ENCODE measurements at places on chromosomes 1 and 21.
A peak's percentile ranks its signal among the peaks of the same experiment; 100 is the strongest.

DNA sequence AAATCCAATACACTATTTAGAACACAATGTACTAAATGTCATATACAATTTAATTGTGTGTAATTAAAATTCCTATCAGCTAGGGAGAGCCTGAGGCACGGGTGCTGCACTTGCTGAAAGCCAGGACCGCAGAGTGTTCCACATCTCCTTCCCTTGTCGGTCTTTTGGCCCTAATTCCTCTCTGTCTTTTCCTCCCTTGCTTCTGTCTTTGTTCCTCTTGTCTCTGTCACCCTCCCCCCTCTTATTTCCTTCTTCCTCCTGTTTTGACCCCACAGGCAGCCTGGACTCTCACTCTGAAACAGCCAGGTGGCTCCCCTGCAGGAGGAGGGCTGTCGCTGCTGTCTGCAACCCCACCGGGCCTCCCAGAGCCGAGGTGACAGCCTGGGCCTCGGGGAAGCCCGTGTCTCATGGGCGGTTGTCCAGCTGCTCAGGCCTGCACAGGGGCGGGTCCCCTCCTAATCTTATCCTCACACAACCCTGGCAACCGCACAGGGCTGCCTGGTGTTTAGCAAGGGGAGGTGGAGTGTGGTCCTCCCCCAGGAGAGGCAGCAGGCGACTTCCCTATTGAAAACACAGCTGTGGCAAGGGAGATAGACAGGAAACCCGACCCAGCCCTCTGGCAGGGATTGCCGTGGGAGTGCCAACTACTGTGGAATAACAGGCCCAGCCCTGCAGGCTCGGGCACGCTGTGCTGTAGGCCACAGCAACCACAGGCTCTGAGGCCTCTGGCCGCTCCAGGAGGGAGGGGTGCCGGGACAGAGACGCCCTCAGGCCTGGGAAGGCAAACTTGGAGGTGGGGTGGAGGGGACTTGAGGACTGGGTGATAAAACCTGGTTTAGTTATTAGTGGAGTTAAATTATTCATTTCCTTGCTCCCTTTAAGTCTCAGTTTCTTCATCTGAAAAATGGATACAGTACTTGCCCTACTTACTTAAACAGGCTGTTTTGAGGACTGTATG, 68.8 kb upstream of the WDR26 start:
- DNase-seq = peak; percentile 71

- DNase-seq = no peak
These were observed at the start of gene PCNX2 for GRCh38 chr1:233295237-233295974. Gene PCNX2, minus strand, starts transcription at chr1:233295725. Its CDS starts 247 bp downstream, at chr1:233295478.

GRCh38 chr1:96416701-96417444, 304.7 kb upstream of the PTBP2 start:
- DNase-seq = no peak

GRCh38 chr1:76759171-76759860, 108.0 kb upstream of the ST6GALNAC5 start:
- DNase-seq = no peak

DNA sequence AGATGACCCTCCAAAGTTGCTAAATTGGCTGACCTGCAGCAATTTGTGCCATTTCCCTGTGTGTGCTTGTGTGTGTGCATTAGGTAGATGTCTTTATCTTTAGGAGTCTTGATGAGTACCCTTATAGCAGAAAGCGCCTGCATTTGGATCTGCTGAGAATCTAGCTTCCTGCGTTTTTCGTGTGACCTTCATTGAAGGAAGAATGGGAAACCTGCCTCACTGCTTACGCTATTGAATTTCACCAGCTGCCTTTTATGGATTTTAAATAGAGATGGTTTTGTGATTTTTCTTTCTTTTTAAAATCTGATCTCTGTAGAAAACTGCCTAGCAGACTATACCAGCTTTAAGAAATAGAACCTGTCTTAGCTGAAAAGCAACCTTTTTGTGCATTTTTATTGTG, 124.5 kb downstream of the CACHD1 start:
- DNase-seq = no peak

- DNase-seq = no peak
These were observed 326.5 kb upstream of the FMN2 start for GRCh38 chr1:239765163-239765562.

DNA sequence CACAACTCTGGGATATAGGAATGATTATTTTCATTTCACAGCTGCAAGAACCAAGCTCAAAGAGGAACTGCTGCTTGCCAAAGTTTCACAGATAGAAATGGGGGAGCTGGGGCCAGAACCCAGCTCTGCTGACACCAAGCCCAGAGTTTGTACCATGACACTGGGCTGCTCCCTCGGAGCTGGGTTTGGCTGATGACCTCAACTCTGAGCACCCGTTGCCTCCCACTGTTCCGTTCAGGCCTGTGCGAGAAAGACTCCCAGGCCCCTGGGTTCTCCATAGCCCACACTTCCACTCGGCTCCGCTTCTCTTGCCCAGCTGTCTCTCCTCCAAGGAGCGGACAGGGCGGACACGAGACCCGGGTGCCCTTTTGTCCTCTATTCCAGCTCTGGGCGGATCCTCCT, 55.2 kb downstream of the NGF start:
- no peak for DNase-seq

GRCh38 chr1:65459397-65459768, 38.9 kb downstream of the LEPR start:
- DNase-seq = no peak

GRCh38 chr1:56539520-56539931, 39.8 kb downstream of the PLPP3 start:
- no peak for DNase-seq
